ENCODE measurements at places on chromosomes 7 and 10. TPM values are rescaled to one million over a fixed set of nuclear protein-coding genes. Genes with fewer than 3 reads are reported as not detected.

Gene CYP3A7
- total RNA-seq = not detected

DNA sequence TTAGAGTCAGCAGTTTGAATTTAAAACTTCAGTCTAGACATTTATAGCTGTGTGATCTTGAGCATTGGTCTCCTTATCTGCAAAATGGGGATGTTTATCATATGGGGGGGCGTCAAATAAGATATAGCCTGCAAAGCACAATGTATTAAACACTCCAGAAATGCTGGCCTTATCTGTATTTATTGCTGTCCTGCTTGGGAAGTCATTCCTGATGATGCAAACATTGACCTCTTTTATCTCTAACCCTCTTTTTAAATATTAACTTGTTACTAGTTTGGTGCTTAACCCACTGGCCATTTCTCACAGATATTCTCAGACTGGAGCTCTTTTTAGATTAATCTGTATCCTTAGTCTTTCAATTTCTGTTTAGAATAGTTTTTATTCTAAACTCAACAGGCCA is 13.2 kb downstream of the MRPS33 start:
- no peak for DNase-seq
- H3K4me1 ChIP-seq = no peaks in the 10 kb centered on the region
- no peak overlapping the region for H3K4me3 ChIP-seq
- no peak overlapping the region for H3K27ac ChIP-seq
- H3K27me3 ChIP-seq = no peaks in the 10 kb centered on the region

DNA sequence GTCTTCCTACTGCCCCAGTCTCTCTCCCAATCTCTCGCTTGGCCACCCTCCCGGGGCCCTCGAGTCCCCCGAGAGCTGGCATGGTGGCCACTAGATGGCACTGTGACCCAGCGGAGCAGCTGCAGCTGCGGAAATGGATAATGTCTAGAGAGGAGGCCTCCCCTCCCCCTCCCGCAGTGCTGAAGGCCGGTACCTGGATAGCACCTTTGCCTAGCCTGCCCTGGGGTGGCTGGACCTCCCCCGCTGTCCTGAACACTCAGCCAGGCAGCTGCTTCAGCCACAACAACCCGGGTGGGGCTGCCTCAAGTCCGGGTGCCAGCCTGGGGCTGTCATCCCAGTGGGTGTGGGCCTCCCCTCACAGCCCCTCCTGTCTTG is 65.2 kb downstream of the GOLGA7B start:
- no peak overlapping the region for H3K4me3 ChIP-seq
- H3K36me3 ChIP-seq = no peaks in the 10 kb centered on the region
- H3K27ac ChIP-seq = no peak overlapping the region

DNA sequence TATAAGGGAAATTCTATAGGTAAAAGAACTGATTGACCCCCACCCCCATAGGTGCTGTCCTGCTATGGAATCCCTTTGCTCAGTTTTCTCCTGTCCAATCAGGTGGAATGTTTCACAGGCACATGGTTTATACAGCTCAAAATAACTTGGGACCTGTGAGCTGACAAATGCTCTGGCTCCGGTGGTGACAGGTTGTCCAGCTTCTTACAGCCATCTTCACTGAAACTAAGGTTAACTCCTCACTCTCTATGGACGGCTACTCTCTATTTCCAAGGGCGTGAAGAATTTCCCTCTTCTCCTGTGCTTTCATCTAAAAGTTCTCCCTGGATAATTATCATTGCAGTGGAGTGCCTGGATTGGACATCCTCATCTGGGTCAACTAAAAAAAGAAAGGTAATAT is at the start of gene MYPN:
MYPN (plus strand) TSS at position 158 of the 400 bp plus-strand sequence. CDS start 11,951 bp downstream, outside the sequence.
- no peaks in the 10 kb centered on the region for H3K27me3 ChIP-seq
- H3K36me3 ChIP-seq = no peaks in the 10 kb centered on the region
- H3K4me3 ChIP-seq = no peak within 1 kb of the TSS
- no peaks in the 10 kb centered on the region for H3K4me1 ChIP-seq

- peak overlapping the region; percentile 80 for H3K27ac ChIP-seq
- no peaks in the 10 kb centered on the region for H3K36me3 ChIP-seq
- no peaks in the 10 kb centered on the region for H3K4me1 ChIP-seq
- no peak for DNase-seq
- no peaks in the 10 kb centered on the region for H3K27me3 ChIP-seq
Measured at GRCh38 chr7:47540387-47541350, 41.2 kb downstream of the TNS3 start.
